Progenitor cell of endocrine pancreas (in vitro differentiated cells): ENCODE measurements at places on chromosomes 2 and 18.

DNA sequence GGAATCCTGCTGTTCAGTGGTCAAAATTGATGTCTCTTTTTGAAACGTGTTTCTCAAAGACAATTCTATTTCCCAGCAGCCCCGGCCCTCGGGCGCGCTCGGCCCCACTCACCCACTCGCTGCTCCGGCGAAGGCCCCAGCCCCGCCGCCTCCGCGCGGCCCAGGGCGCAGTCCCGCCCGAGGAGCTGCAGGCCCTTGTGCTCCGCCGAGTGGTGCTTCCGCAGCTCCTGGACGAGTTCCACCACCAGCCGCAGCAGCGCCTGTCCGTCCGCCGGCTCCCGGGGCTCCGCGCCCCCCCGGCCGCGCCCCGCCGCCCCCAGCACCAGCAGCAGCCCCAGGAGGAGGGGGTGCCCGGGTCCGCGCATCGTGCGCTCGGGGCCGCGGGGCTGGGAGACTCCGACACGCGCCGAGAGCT is 413 bp downstream of the ALKAL2 start:
- peak; percentile 19 for DNase-seq

GRCh38 chr2:42132191-42132965 is 36.8 kb upstream of the EML4 start:
- no peak for DNase-seq

GRCh38 chr2:140502951-140503630 is 1627.7 kb downstream of the LRP1B start:
- DNase-seq: no peak

- no peak for DNase-seq
Observed at GRCh38 chr18:61596296-61596695, 263.1 kb downstream of the CDH20 start.
